ENCODE measurements at places on chromosomes 2 and 18.

DNA sequence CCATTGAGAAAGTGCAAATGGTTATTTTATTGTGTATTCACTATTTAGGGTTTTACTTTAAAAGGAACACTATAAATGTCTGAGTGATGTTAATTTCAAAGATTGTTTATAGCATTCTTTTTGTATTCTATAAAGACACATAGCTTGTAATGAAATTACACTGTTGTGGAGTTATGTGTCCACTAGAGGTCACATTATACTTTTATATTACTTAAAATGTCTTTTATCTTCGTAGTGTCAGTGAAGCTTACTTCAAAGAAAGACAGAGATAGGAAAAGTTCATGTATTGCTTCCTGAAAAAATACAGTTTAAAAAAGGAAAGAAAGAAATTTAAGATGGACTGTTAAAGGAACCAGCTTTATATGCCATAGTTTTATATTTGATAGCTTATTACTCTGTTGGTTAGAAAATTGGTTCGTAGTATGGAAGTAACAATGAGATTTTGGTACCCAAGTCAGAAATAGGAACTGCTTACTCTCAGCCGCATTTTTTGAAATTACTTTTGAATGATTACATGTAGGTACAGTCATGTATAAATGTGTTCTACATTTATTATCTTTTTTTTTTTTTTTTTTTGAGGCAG is 20.5 kb downstream of the APLF start:
- no peak for DNase-seq

- DNase-seq: no peak
These were observed 10.6 kb downstream of the RND3 start for GRCh38 chr2:150476809-150477302.

DNA sequence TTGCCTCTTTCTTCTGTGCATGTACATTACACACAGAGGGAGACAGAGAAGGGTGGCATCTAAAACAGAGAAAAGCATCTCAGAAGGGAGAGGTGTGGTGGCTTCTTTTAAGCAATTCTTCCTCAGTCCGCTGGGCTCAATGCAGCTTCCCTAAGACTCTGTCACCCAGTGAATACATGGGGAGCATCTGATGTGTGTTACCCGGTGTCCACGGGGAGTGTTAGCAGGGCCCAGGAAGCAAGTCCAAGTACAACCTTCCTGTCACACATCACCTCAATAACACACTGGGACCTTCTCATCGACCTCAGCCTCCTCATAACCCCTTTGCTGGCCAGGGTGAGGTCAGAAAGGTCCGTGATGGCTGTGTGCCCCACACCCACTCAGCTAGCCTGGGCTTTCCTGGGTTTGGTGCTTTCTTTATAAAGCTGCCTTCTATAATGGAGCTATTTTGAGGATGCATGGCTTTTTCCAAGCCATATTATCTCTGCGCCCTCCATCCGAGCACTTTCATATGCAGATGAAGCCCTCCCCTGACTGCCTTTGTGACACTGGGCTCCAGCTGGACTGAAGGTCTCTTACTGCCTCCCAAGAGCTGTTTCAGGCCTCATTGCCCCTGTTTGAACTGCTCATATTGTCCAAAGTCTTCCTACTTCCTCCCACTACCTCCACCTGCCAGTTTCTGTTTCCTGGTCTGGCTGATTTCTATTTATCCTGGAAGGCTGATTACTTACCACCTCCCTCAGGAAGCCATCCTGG is 21.4 kb downstream of the TNFRSF11A start:
- DNase-seq: no peak

DNA sequence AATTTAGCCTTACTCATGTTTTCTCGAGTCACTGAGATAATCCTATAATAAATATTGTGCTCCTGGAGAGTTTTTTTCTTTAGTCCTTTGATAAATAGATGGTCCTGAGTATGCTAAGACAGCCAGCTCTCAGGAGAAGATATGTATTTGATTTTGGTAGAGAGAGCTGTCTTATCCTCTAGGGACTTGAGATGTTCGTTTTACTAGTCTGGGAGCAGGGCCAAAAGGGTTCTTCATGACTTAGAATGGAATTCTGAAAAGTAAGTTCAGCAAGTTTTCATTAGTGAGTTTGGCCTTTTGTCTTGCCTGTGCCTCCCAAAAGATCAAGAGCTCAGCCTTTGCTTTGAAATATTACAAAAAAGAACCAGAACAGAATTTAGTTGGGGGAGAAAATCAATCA is 246.7 kb downstream of the BABAM2 start:
- DNase-seq: no peak

DNA sequence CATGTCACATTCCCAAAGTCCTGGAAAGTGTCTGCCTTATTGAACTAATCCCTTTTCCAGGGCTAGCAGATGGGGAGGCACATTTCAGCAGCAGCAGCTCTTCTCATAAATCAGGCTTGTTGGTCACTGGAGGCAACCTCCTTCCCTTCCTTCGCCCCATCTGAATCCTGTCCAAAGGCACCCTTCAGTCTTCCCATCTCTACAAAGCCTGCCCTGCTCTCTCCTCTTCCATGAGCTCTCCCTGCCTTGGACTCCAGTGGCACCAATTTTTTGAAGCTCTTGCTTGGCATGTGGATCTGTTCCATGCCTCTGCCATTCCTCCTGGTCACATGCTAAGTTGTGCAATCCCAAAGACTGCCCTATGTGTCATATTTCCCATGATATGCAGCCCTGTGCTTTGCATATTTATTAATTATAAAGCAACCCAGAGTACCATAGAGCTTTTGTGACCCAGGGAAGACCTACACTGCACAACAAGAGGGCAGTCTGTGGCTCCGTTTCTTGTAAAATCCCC is 70.3 kb downstream of the ANTXR1 start:
- no peak for DNase-seq

DNA sequence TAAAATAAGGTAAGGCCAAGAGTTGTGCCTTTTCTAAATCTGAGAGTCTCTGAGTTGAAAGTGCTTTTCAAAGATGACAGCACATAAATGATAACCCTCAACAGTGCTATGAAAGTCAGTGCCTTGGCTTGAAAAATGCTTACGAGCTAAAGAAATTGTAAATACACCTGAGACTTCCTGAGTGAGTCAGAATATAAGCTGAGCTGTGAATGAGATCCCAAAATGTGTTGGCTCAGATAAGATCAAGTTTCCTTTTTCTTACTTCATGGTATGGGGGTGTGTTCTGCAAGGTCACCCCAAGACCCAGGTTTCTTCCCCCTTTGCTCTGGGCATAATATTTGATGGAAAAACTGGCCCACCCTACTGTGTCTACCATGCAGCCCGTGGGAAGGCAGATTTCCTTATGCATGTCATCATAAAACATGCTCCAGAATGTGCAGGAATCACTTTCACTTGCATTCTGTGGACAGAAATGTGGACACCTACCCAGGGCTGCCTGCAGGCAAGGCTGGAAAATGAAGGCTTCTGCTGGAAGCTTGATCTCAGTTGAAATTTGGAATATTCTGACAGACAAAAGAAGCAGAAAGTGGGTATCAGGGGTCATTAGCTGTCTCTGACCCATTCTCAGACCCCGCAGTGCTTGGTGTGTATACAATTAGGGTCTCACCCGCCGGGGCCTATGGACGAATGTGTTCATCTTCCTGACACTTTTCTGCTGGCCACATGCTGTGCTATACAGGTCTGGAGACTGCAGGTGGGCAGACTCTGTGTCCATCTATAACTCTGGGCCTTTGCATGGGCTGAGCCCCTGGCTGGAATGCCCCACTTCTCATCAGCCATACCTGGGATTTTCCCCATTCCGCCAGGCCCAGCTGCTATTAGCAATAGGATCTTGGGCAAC is 212.6 kb downstream of the SH3RF3 start:
- no peak for DNase-seq

Data from NCI-H1436 treated with DMSO at 0.1 percent for 48 hours (cell line).